Amniotic epithelial cell (primary cell): ENCODE measurements at places on chromosomes 1 and 21.
A peak's percentile ranks its signal among the peaks of the same experiment; 100 is the strongest.

- no peak for DNase-seq
These were observed 2.4 kb upstream of the THEM5 start for GRCh38 chr1:151855933-151856332.

- DNase-seq, result no peak
These were observed 281.8 kb downstream of the BARHL2 start for GRCh38 chr1:90435351-90435750.

DNA sequence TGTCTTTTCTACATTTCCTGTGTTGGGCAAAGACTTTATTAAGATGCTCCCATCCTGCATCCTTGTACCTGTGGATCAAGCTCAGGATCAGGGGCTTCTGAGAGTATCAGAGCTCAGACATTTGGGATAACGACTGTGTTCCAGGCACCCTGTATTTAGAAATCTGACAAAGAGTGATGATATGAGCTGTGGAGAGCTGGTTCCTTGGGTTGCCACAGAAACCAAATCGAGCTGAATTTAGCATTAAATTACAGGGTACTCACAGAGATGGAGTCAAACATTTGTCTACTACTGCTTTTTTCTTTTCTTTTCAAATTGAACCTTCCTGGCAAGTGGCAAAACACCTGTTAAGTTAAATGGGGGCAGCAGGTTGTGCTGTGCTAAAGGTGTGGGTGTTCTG, 110.6 kb downstream of the XCL2 start:
- no peak for DNase-seq

DNA sequence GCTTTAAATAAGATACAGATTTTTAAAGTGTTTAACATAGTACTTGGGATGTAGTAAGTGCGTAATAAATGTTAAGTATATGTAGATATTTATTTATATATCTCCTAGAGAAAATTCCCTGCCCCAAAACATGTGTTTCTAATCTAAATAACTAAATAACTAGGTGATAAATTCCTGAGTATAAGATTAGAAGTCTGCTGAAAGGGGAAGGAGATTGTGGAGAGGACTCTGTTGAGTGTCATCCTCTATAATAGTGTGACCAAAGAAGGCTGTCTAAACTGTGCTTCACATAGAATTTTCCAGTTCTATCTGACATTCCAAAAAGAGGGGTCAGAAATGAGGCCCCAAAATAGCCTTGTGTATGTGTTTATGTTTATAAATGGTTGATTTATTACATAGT, 590.5 kb upstream of the ADAMTS5 start:
- DNase-seq, result no peak

GRCh38 chr1:2612591-2613365, 20.0 kb downstream of the MMEL1 start:
- DNase-seq, result no peak

- DNase-seq, result no peak
These were observed 16.2 kb upstream of the TP53BP2 start for GRCh38 chr1:223861904-223862303.

GRCh38 chr21:34043333-34043732, 30.0 kb upstream of the MRPS6 start:
- no peak for DNase-seq

- peak; percentile 94 for DNase-seq
These were observed 3.3 kb upstream of the COL8A2 start for GRCh38 chr1:36128126-36128904.

- no peak for DNase-seq
These were observed 9.8 kb downstream of the RPS6KC1 start for GRCh38 chr1:213060836-213061235.
